CD8-positive, alpha-beta memory T cell (primary cell): ENCODE measurements at places on chromosomes 13 and 19. TPM values are rescaled to one million over a fixed set of nuclear protein-coding genes. Genes with fewer than 3 reads are reported as not detected.

The DMKN gene
- 2.2 TPM for total RNA-seq

The KLK15 gene
- total RNA-seq = not detected

GRCh38 chr19:35321291-35321690, 7.7 kb upstream of the CD22 start:
- no peak for DNase-seq
- no peak overlapping the region for H3K27ac ChIP-seq
- no peaks in the 10 kb centered on the region for H3K27me3 ChIP-seq
- no peak overlapping the region for H3K4me3 ChIP-seq

DNA sequence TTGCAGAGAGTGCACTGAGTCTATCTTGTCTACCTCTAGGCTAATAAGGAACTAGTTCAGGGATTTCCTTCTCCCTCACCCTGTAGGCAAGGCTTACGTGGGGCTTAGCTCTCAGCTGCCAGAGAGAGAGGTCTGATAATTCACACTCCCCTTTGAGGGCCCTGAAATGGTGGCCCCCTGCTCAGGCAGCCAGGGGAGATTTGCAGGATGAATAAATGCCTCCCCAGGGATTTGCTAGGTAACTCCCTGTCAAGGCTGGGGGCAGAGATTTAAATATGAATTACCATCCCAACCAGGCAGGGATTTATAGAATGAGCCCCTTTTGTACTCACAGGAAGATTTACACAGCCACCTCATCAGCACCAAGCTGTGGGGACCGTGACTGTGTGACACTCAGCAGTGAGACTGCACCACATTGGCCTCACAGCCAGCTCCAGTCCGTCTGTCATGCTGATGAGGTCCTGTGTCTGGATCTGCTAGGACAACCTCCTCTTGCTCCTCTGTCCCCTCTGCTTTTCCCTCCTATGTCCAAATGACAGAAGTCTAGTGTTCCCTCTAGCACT, 73.4 kb downstream of the CBY2 start:
- H3K4me1 ChIP-seq = no peaks in the 10 kb centered on the region
- DNase-seq = no peak
- no peak overlapping the region for H3K4me3 ChIP-seq
- no peaks in the 10 kb centered on the region for H3K36me3 ChIP-seq
- no peak overlapping the region for H3K27ac ChIP-seq

- no peak for DNase-seq
- no peaks in the 10 kb centered on the region for H3K4me1 ChIP-seq
- no peak overlapping the region for H3K4me3 ChIP-seq
- no peak overlapping the region for H3K27ac ChIP-seq
- H3K27me3 ChIP-seq = no peaks in the 10 kb centered on the region
These were observed 8.2 kb upstream of the CLDN10 start for GRCh38 chr13:95544293-95544692.

DNA sequence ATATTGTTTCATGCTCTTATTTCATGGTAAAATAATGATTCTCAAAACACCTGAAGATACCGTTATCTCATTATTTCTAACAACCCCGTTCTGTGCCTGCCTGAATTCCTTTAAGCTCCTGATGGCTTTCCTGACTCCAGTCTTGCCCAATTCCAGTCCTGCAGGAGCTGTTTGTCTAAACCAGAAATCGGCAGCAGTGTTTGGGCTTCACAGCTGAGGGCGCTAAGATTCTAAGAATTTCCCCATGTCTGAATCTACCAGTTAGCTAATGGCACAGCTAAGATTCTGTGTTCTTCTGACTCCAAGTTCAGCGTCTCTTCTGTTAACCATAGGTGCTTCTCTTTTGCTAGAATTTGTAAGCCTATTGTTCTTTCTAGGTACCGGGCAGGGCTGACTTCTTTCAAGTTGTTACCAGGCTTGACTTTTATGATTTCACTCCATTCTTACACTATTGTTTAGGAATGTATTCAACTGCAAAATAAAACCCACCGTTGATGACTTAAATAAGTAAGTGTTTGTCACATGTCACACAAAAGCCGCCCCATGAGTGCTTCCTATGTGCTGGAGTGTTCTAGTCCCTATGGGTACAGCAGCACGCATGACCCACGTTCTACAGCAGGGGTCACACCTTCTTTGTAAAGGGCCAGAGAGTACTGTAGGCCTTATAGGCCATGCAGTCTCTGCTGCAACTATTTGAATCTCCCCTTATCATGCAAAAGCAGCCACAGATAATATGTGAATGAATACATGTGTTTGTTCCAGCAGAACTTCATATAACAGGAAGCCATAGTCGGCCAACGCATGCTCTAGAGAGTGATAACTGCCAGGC, 168.3 kb upstream of the RNF113B start:
- H3K27ac ChIP-seq = no peak overlapping the region
- no peak overlapping the region for H3K4me3 ChIP-seq
- no peaks in the 10 kb centered on the region for H3K4me1 ChIP-seq
- DNase-seq = no peak

DNA sequence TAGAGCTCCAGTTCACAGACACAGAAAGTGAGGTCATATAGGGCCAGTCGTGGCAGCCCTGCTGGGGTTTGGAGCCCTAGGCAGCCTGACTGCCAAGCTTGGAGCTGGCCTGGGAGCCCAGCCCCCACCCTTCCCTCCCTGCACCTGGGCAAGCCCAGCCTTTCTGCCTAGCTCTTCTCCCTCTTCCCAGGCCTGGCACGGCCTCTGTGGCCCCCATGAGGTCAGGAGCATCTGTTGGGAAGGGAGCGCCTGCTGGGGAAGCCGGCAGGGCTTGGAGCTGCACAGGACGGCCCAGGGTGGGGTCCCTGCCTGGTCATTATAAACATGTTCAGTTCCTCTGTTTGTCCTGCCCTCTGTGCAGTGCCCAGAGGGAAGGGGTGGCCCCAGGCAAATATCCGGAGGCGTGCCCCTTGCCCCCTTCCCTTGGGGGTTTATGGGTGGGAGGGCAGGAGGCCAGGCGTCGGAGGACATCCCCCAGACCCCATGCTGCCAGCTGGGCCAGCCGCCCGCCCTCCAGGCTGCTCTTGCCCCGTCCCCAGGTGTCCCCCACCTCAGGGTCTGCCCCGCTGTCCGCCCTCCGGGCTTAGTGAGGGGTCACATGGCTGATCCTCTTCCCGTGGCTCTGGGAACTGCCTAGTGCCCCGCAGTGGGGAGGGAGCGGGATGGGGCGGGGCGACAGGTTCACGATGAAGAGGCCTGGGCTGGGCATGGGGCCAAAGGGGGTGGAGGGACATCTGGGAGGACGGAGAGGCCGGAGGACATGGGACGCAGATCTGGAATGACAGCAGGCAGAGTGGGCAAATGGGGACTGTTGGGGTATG, 30.0 kb upstream of the NCCRP1 start:
- H3K36me3 ChIP-seq = no peaks in the 10 kb centered on the region
- no peaks in the 10 kb centered on the region for H3K27me3 ChIP-seq
- H3K4me3 ChIP-seq = no peak overlapping the region
- DNase-seq = no peak
- no peaks in the 10 kb centered on the region for H3K4me1 ChIP-seq
- H3K27ac ChIP-seq = no peak overlapping the region

DNA sequence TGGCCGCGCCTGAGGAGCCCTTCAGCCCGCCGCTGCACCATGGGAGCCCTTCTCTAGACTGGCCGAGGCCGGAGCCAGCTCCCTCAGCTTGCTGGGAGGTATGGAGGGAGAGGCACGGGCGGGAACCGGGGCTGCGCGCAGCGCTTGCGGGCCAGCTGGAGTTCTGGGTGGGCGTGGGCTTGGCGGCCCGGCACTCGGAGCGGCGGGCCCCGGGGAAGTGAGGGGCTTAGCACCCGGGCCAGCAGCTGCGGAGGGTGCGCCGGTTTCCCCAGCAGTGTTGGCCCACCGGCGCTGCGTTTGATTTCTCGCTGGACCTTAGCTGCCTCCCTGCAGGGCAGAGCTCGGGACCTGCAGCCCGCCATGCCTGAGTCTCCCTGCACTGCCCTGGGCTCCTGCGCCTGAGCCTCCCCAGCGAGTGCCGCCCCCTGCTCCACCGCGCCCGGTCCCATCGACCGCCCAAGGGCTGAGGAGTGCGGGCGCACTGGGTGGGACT, 1890.0 kb upstream of the PCDH20 start:
- H3K27ac ChIP-seq = no peak overlapping the region
- H3K27me3 ChIP-seq = no peaks in the 10 kb centered on the region
- H3K36me3 ChIP-seq = no peaks in the 10 kb centered on the region
- DNase-seq = no peak
- H3K4me3 ChIP-seq = no peak overlapping the region

DNA sequence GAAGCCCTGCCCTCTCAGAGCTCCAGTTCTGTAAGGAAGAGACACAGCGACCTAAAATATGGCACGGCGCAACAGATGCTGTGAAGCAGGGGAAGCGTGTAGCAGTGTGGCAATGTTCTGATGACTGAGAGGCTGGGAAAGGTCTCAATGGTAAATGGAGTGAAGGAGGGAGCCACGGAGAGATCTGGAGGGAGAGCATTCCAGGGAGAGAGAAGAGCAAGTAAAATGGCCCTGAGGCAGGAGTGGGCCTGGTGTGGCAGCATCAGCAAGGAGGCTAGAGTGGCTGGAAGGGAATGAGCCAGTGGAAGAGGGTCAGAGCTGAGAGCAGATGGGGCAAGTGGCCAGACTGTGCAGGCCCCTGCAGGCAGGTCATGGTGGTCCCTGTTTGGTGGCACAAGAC, 16.4 kb downstream of the RCN3 start:
- H3K27me3 ChIP-seq = no peaks in the 10 kb centered on the region
- no peaks in the 10 kb centered on the region for H3K36me3 ChIP-seq
- no peak overlapping the region for H3K4me3 ChIP-seq
- no peak overlapping the region for H3K27ac ChIP-seq

DNA sequence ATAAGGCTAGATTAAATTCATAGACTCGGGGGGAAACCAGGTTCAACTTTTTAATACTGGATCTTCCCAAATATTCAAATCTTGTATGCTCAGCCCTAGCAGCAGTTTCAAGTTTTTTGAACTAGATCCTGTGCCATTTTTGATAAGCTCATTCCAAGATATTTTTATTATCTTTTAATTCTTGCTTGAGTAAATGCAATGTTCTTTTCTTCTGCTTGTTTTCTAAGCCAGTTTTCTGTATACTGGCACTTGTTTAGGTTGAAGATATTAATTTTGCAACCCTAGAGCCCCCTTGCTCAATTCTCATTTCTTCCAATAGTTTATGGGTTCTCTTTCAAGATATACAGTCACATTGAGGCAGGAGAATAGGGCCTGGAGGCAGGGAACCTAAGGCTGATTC, 13.1 kb upstream of the PNMA8C start:
- H3K36me3 ChIP-seq = no peaks in the 10 kb centered on the region
- no peak for DNase-seq

GRCh38 chr19:6534451-6535093, 3.7 kb downstream of the TNFSF9 start:
- H3K4me1 ChIP-seq = peaks cover 55% of the 10 kb centered on the region
- peaks cover 9% of the 10 kb centered on the region for H3K27me3 ChIP-seq
- H3K36me3 ChIP-seq = no peaks in the 10 kb centered on the region
- H3K4me3 ChIP-seq = no peak overlapping the region
- no peak overlapping the region for H3K27ac ChIP-seq

- H3K36me3 ChIP-seq = no peaks in the 10 kb centered on the region
- no peak for DNase-seq
- no peak overlapping the region for H3K4me3 ChIP-seq
- H3K27me3 ChIP-seq = no peaks in the 10 kb centered on the region
- H3K27ac ChIP-seq = no peak overlapping the region
These were observed 1334.1 kb downstream of the EFNB2 start for GRCh38 chr13:105201351-105201750.

DNA sequence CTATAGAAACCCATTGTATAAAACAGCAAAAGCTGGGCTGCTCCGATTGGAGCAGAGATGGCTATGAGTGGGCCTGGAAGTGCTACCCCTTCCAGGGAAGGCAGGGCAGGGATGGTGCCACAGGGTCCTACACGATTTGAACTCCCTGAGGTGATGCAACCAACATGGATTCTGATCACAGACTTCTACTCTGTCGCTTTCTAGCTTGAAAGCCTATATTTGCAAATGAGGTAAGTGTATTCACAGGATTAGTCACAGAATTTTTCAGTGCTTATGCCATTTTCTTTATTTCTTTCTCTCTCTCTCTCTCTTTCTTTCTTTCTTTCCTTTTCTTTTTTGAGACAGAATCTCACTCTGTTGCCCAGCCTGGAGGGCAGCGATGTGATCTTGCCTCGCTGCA, 179.0 kb downstream of the SPRY2 start:
- no peaks in the 10 kb centered on the region for H3K27me3 ChIP-seq
- no peak overlapping the region for H3K27ac ChIP-seq
- no peaks in the 10 kb centered on the region for H3K4me1 ChIP-seq
- H3K36me3 ChIP-seq = no peaks in the 10 kb centered on the region
- no peak for DNase-seq

DNA sequence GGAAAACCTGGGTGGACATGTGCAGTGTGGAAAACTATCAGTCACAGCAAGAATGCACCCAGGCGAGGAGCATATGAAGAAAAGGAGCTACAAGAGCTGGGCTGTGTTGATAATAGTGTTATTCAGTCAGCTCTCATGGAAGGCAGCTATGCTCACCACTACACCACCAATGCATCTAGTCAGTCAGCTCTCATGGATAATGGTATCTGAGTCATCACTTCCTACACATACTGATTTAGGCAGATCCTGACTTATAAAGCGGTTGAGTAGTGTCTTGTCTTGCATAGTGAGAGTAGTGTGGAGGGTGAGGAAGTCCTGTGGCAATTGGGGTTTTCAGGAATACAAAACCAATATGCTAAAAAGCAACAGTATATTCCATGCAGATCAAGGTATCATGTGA, 9.1 kb upstream of the ZNF160 start:
- no peaks in the 10 kb centered on the region for H3K27me3 ChIP-seq
- no peaks in the 10 kb centered on the region for H3K4me1 ChIP-seq
- no peak overlapping the region for H3K4me3 ChIP-seq
- H3K36me3 ChIP-seq = no peaks in the 10 kb centered on the region

- H3K36me3 ChIP-seq = no peaks in the 10 kb centered on the region
- H3K27me3 ChIP-seq = no peaks in the 10 kb centered on the region
- no peak for DNase-seq
- H3K4me1 ChIP-seq = peaks cover 25% of the 10 kb centered on the region
- H3K27ac ChIP-seq = peak overlapping the region; percentile 41
These were observed 954 bp upstream of the STK24 start for GRCh38 chr13:98577836-98578285.
